ENCODE measurements at places on chromosomes 6 and 20.
A peak's percentile ranks its signal among the peaks of the same experiment; 100 is the strongest.

DNA sequence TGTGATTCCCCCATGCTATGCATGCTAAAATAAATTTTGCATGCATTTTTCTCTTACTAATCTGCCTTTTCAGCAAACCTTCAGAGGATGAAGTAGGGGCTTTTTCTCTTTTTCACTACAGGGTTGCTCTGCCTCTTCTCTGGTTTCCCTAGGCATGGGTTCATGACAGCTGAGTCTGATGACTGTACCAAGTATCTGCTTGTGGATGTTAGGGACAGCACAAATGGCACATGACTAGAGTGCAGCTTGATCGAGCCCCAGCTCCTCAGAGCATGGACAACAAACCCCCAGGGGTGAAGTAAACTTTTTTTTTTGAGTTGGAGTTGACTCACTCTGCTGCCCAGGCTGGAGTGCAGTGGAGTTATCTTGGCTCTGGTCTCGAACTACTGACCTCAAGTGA is 57.1 kb upstream of the GCM1 start:
- no peaks in the 10 kb centered on the region for H3K27me3 ChIP-seq
- no peaks in the 10 kb centered on the region for H3K4me1 ChIP-seq
- H3K36me3 ChIP-seq = no peaks in the 10 kb centered on the region
- H3K27ac ChIP-seq = peak overlapping the region; percentile 68
- no peak overlapping the region for H3K4me3 ChIP-seq

- H3K27me3 ChIP-seq = no peaks in the 10 kb centered on the region
- DNase-seq = no peak
- H3K4me1 ChIP-seq = no peaks in the 10 kb centered on the region
- no peak overlapping the region for H3K27ac ChIP-seq
- H3K36me3 ChIP-seq = peaks cover 3% of the 10 kb centered on the region
Observed at GRCh38 chr6:41011673-41012072, 27.3 kb downstream of the UNC5CL start.

GRCh38 chr6:39553860-39554802 is 171.1 kb downstream of the KIF6 start:
- peaks cover 1% of the 10 kb centered on the region for H3K4me1 ChIP-seq
- no peaks in the 10 kb centered on the region for H3K27me3 ChIP-seq
- H3K4me3 ChIP-seq = no peak overlapping the region

GRCh38 chr6:163494279-163494727 is 79.8 kb downstream of the QKI start:
- peaks cover 10% of the 10 kb centered on the region for H3K36me3 ChIP-seq
- no peak overlapping the region for H3K4me3 ChIP-seq
- no peaks in the 10 kb centered on the region for H3K27me3 ChIP-seq
- no peak for DNase-seq
- H3K27ac ChIP-seq = no peak overlapping the region

DNA sequence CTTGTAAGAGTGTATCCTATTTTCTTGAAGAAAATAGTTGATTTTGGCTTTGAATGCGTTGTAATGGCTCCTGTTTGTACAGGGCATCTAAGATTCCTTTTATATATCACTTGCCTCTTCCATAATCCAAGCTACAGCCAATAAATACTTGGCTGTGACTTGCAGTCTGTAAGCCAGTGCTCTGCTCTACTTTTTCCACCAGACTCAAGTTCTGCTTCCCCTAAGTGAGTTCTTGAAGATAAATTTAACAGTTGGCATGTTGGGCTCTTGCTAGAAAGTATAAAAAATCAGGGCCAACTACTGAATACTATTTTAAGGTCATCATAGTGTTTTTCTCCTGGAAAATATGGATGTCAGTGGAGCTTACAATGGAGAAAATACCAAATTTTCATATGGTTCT is 36.5 kb upstream of the SCGN start:
- no peak for DNase-seq
- H3K27ac ChIP-seq = no peak overlapping the region
- H3K4me3 ChIP-seq = no peak overlapping the region

- H3K27ac ChIP-seq = no peak overlapping the region
- no peak overlapping the region for H3K4me3 ChIP-seq
- no peaks in the 10 kb centered on the region for H3K36me3 ChIP-seq
- H3K27me3 ChIP-seq = no peaks in the 10 kb centered on the region
- no peaks in the 10 kb centered on the region for H3K4me1 ChIP-seq
- DNase-seq = no peak
Observed at GRCh38 chr6:114785235-114786127, 442.7 kb upstream of the HS3ST5 start.

GRCh38 chr6:153898360-153899059 is 140.5 kb upstream of the OPRM1 start:
- no peak for DNase-seq
- H3K27ac ChIP-seq = no peak overlapping the region
- H3K27me3 ChIP-seq = no peaks in the 10 kb centered on the region
- H3K36me3 ChIP-seq = no peaks in the 10 kb centered on the region
- no peaks in the 10 kb centered on the region for H3K4me1 ChIP-seq

DNA sequence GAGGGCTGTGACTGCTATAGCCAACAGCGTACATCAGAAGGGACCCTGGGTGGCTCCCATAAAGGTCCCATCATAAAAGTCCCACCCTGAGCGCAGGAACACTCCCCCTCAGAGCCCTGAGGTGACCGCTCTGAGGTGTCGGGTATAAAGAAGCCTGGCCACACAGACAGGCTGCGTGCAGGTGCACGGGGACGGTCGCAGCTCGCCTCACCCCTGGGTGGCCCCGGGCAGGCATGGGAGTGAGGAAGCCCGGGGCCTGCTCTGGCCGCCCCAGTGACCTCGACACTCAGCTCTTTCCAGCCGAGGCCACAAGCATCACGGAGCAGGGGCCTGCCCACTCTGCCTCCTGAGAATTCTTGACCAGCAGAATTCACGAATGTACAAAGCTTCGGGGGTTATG is 14.4 kb upstream of the RNASET2 start:
- no peak overlapping the region for H3K27ac ChIP-seq
- H3K36me3 ChIP-seq = peaks cover 43% of the 10 kb centered on the region
- no peaks in the 10 kb centered on the region for H3K27me3 ChIP-seq
- no peak for DNase-seq

DNA sequence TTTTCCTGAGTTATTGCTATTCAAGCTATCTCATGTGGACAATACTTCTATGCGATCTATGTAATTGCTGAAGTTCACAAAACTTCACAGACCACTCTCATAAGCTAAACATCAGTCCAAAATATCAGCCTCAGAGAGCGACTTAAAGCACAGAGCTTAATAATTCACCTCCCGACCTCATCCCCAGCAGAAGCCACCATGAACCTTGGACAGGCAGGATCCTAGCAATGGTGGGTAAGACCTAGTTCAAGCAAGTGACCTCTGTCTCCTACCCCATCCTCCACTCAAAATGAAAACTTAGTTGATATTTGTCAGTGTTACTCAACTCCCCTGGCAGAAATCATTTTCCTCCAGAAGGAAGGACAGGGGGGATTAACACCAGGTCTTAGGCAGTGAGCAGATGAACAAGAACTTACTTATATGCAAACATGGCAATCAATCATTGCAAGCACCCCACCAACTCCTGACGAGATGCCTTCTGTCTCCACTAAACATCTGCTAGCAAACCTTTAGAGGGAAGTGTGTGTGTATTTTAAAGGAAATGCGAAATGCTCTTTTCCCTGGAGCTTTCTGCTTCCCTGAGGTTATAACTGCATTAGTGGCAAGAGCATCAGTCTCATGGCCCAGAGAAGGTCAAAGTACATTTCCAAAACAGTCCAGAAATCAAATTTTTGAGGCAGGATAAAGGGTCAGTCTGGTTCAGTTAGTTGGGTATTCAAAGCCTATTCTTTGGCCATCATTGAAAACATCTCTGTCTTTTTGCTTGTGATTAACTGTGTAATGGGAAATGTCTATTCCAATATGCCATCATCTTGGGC is 90.0 kb downstream of the SLC22A23 start:
- DNase-seq = no peak
- no peaks in the 10 kb centered on the region for H3K36me3 ChIP-seq

- peaks cover 39% of the 10 kb centered on the region for H3K4me1 ChIP-seq
- H3K27me3 ChIP-seq = no peaks in the 10 kb centered on the region
- DNase-seq = no peak
- H3K4me3 ChIP-seq = no peak overlapping the region
Observed at GRCh38 chr20:32387252-32387651, 29.1 kb downstream of the ASXL1 start.

DNA sequence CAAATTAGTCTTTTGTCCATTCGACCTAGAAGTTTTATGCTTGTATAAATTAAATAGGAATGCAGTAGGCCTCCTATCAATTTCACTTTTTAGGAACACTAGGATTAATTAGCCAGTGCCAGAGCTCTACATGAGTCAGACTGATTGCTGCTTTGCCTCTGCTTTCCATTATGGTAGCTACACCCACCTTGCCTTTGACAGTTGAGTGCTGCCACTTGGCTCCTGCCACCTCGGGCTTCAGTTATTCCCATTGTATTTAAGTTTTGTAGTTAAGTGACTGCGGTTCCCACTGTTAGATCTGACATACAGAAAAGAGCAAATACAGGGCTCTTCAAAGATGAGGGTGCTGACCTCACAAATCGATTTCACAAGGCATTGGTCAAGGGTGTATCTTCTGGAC is 16.6 kb upstream of the WFDC12 start:
- no peak overlapping the region for H3K27ac ChIP-seq
- H3K27me3 ChIP-seq = peaks cover 34% of the 10 kb centered on the region
- H3K36me3 ChIP-seq = no peaks in the 10 kb centered on the region
- H3K4me1 ChIP-seq = no peaks in the 10 kb centered on the region
- H3K4me3 ChIP-seq = no peak overlapping the region

- DNase-seq = no peak
- H3K4me3 ChIP-seq = no peak overlapping the region
- no peaks in the 10 kb centered on the region for H3K36me3 ChIP-seq
- no peak overlapping the region for H3K27ac ChIP-seq
- peaks cover 29% of the 10 kb centered on the region for H3K27me3 ChIP-seq
Observed at GRCh38 chr20:13661070-13661685, 22.4 kb upstream of the TASP1 start.

GRCh38 chr20:19661717-19662636 is 96.1 kb upstream of the RIN2 start:
- no peak overlapping the region for H3K4me3 ChIP-seq
- H3K36me3 ChIP-seq = no peaks in the 10 kb centered on the region
- H3K27ac ChIP-seq = no peak overlapping the region
- peak; percentile 68 for DNase-seq
- peaks cover 53% of the 10 kb centered on the region for H3K27me3 ChIP-seq

DNA sequence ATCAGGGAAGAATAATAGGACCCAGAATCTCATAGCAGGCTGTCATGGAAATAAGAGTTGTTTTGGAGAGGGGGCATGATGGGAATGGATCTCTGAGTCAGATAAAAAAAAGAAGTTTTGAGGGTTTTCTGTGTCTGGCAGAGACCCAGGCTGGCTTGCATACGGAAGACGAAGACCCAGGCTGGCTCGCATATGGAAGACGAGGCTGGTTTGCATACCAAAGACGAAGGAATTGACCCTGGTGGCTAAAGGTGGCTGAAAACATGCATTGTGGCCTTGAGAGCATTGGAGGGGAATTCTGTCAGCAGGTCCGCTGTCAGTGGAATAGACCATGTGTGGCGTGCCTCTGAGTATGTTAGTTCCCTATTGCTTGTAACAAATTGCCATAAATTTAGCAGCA is 335.1 kb downstream of the BTBD3 start:
- H3K27me3 ChIP-seq = no peaks in the 10 kb centered on the region
- H3K36me3 ChIP-seq = no peaks in the 10 kb centered on the region
- H3K4me1 ChIP-seq = peaks cover 12% of the 10 kb centered on the region
- no peak overlapping the region for H3K4me3 ChIP-seq
- no peak overlapping the region for H3K27ac ChIP-seq
- no peak for DNase-seq

DNA sequence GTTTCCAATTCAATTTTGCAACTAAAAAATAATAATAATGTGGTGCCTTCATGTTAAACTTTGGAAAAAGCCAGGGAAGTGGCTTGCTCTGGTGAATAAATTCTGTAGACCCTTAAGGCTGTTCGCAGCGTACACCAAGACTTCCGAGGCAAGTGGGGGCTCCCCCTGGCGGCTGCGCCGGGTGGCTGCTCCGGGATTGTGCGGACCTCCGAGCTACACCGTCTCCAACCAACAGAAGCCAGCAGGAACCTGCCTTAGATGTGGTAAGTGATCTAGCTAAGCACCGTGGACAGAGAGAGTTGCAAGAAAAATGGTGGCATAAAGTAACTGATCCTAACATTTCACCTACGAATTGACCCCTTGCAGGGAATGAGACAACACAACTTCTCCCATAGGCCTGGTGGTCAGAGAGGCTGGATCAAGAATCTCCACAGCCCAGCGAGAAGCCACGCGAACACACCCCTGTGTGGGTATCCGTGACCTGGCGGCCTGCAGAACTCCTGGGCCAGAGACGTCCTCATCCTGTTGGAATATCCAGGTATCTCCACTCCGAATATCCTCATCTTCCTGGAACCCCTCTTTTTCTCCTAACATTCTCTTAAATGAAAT is 69.6 kb downstream of the TBXT start:
- H3K4me3 ChIP-seq = peak overlapping the region; percentile 91
- H3K36me3 ChIP-seq = peaks cover 11% of the 10 kb centered on the region
- DNase-seq = peak; percentile 91
- peaks cover 11% of the 10 kb centered on the region for H3K27me3 ChIP-seq
- peak overlapping the region; percentile 83 for H3K27ac ChIP-seq

DNA sequence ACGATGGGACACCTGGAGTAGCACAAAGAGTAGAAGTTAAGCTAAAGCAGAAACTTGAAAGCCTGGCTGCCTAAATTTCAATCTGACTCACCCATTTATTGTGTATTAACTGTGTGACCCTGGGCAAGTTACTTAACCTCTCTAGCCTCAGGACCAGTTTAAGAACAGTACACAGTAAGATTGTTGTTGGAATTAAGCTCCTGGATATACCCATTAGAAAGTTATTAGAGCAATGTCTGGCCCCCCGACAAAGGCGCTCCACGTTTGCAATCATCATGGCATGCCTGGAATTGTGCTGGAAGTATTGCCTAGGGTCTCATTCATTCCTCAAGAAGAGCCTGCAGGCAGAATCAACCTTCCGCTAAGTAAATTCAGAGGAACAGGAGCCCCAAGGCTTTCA is 1.4 kb downstream of the SDC4 start:
- peak overlapping the region; percentile 87 for H3K4me3 ChIP-seq
- peaks cover 33% of the 10 kb centered on the region for H3K4me1 ChIP-seq
- no peak overlapping the region for H3K27ac ChIP-seq

DNA sequence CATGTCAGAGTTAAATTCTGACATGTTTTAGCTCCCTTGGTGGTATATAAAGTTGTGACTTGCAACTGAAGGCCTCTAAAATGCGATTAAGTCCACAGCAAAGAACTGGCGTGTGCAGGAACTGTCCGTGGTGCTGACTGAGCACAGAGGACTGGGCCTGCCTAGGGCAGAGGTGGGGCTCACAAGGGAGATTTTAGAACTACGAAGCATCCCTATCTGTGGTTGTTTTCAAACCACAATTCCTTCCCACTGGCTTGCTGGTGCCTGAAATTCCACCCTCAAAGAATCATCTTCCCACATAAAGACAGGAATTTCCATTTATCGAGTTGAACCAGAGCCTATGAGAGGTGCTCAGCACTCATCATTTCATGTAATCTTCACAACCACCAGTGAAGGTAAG is 30.1 kb downstream of the RIMS4 start:
- no peaks in the 10 kb centered on the region for H3K4me1 ChIP-seq
- no peak overlapping the region for H3K4me3 ChIP-seq
- peak; percentile 71 for DNase-seq
- peaks cover 28% of the 10 kb centered on the region for H3K27me3 ChIP-seq
- no peak overlapping the region for H3K27ac ChIP-seq
- no peaks in the 10 kb centered on the region for H3K36me3 ChIP-seq

Data from neural crest cell (in vitro differentiated cells).